ENCODE measurements at places on chromosomes 16 and 17.

DNA sequence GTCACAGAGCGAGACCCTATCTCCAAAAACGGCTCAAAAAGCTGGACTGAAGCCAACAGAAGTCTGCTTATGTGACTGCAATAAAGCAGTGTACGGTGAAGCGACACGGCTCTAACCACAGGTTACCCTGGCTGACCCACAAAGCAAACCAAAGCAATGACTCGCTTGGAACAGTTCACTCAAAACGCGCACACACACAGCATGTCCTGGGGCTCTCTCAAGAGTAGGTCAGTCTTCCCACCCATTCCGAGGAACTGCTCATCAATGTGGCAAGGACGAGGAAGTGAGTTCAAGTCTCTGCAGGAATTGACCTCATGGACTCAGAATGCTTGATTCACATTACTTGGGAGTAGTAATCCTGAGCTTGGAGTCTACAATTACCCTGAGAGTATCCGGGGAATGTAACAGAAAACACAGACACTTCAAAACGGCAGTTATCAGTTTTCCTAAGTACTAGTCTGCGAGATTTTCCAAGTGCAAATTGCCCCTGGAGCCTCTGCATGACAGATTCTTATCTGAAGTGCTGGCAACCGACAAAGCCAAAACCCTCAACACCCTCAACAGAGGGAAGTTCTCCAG lies 25.4 kb downstream of the PELP1 start:
- DNase-seq: peak; percentile 48

DNA sequence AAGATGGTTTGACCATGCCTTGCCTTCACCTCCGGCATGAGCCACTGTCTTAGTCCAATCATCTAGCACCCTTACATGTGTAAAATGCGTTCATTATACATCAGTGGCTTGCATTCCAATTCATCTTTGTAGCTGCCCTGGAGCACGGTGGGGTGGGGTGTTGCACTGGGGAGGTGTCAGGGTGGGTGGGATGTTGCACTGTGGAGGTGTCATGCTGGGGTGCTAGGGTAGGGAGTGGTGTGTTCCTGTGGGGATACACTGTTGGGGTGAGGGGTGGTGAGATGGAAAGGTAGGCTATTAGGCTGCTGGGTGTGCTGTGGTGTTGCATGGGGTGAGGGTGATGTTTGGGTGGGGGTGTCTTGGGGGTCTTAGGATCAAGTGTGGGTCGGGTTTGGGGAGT lies 47.0 kb downstream of the NLRC5 start:
- DNase-seq: no peak

GRCh38 chr17:80920441-80920840 lies 71.2 kb upstream of the CHMP6 start:
- DNase-seq: no peak

GRCh38 chr17:69508814-69509213 lies 94.3 kb downstream of the MAP2K6 start:
- DNase-seq: no peak

DNA sequence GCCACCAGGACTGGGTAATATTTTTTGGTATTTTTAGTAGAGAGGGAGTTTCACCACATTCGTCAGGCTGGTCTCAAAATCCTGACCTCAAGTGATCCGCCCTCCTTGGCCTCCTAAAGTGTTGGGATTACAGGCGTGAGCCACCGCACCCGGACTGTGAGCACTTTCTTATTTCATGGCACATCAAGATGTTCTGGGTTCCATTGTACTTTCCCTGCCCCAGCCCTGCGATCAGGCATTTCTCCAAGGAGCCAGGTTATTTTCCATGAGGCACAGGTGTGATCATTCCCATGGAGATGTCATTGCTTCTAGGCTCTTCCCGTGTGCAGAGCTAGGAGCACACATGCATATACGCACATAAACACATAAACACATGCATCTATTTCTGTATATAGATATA lies 2.6 kb upstream of the ANKRD40CL start:
- no peak for DNase-seq

DNA sequence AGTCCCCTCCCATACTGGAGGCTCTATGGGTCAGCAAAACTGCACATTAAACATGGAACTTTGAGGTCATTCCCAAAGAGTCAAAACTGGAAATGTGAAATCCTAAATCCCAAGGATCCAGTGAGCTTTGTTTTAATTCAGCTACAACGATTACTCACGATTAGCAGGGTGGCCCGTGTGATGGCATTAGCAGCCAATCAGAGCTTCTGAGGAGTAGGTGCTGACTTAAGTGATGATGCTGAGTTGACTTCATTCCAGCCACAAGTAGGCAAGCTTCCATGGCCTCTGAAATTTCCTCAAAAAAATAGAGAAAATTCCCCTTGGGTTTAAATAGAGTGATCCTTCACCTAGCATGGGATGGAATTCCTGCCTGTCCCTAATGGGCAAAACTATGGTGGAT lies 28.1 kb upstream of the BEAN1 start:
- DNase-seq: no peak
